Activated CD8-positive, alpha-beta memory T cell treated with anti-CD3 and anti-CD28 coated beads for 24 hours (primary cell): ENCODE measurements at places on chromosomes 3 and 15.
A peak's percentile ranks its signal among the peaks of the same experiment; 100 is the strongest.

- no peak for DNase-seq
These were observed 135.3 kb downstream of the LRTM1 start for GRCh38 chr3:54792584-54792983.

- peak; percentile 66 for DNase-seq
These were observed 835 bp upstream of the TTLL3 start for GRCh38 chr3:9809239-9809614.

DNA sequence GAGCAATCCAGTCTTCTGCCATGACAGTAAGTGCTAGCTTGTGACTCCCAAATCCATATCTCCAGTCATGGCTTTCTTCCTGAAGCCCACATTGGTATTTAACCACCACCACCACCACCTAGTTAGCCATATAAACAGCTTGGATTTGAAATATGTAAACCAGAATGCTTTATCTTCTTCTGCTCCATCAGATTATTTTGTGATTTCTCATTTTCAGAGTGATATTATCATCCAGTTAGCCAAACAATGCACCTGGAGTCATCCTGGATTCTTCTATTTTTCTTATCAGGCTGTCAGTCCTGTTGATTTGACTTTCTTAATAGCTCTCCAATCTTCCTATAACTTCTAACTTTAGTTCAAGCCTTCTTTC lies 124.3 kb upstream of the PTX3 start:
- DNase-seq: no peak

DNA sequence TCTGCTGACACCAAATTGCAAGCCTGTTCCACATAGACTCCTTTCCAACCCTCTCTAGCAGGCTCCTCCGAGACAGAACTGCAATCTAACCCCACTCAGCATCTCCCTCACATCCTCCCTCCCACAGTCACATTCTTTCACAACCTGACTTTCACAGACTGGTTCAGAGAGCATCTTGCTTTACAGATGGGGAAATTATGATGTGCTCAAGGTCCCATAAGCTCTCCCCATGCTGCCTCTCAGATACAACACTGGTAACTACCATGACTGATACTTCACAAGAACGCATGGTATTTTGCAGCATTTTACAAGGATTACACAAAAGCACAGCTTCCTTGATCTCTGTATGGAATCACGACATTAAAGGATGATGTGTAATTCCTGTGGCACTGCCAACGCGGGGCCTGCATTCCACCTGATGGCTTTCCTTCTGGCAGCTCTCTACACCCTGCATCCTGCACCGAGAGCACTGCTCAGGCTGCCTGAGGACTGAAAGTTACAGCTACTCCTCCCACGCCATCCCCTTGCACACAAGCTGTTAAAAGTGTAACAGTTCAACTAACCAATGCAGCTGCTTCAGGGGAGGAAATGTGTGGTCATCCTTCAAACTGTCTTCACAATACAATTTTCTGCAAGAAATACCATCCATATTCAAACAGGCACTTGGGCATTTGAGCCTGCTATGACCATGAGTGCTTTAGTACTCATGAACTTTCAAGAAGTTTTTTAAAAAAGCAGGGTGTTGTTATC lies 27.6 kb downstream of the TBC1D2B start:
- peak; percentile 84 for DNase-seq

GRCh38 chr3:13645801-13646637 lies 97.1 kb downstream of the FBLN2 start:
- DNase-seq: no peak
